Stimulated activated CD8-positive, alpha-beta memory T cell treated with anti-CD3 and anti-CD28 coated beads, Interleukin-15, amount 100 ng/mL, for 24 hours (primary cell): ENCODE measurements at places on chromosomes 11 and 22.

DNA sequence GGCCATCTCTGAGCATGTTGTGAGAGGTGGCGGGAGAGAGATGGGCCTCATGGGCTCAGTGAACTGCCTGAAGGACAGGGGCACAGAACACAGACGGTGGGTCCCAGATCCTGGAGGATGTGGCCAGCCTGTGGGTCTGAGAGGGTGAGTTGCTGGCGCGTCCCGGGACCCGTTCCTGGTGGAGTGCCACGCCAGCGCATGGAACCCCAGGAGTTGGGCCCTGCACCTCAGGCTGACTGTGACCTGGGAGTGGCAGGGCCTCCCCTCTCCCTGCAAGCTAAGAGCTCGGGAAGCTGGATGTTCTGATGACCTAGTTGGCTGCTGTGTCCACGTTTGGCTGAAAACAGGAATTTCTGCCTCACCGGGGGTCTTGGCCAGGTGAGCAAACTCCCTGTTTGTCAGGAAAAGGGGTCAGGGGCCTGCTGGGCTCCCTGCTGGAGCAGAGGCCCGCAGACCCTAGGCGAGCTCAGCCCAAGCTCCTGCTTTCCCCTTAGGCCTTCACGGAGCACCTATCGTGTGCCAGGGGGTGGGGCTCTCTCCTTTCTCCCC, 15.0 kb downstream of the LRRC32 start:
- no peak for DNase-seq

DNA sequence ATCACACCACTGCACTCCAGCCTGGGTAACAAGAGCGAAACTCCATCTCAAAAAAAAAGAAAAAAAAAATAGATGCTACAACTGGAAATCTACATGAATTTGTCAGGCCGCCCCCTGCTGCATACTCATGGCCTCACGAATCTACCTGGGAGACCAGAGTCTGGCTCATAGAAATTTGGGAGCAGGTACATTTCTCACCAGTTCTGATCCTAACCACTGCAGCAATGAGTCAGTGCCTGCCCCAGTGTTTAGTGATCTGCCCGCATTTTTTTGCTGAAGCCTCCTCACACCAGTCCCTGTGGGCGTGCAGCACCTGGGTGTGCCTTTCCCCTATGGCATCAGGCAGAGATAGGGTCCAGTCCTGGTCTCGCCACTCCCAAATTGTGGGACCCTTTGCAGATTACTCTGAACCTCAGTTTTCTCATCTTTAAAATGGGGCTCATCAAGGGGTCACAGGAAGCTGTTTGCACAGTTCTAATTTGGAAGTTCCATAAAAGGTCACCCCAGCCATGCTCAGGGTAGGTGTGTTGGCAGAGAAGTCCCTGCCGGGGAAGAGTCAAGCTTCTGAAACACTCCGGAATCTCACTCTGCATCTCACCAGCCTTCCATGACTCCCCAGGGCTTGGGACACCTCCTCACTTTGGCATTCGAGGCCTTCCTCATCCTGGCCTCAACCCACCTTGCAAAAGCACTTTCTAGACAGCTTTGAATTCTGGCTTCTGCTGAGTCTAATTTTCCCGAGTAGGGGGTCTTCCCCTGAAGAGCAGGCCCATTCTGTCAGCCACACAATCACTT, 39.3 kb upstream of the LINC01488 start:
- DNase-seq: no peak

GRCh38 chr22:32348031-32348611, 9.5 kb upstream of the RFPL3 start:
- DNase-seq: no peak

GRCh38 chr22:40330615-40331014, 15.7 kb upstream of the ADSL start:
- no peak for DNase-seq

- DNase-seq: no peak
Measured at GRCh38 chr11:130037881-130038585, 31.7 kb upstream of the APLP2 start.

GRCh38 chr11:120978701-120979100, 45.2 kb upstream of the TBCEL start:
- no peak for DNase-seq

GRCh38 chr22:49359076-49359475, 468.6 kb downstream of the BRD1 start:
- DNase-seq: no peak
